ENCODE measurements at places on chromosomes 2 and 18.

DNA sequence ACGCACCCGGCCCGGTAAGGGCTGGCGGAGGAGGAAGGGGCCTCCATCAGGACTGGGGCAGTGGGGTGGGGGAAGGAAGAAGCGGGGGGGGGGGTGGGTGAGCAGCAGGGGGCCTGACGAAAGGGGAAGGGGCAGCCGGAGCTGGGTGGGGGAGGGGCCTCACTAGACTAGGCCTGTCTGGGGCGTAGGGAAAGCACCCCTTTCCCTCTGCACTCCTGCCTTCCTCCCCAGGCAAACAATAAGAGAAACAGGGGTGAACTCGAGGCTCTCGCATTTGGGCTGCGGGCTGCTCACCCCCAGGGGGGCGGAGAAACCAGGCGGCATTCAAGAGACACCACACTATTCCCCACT is 82.7 kb upstream of the POMC start:
- DNase-seq, result no peak

DNA sequence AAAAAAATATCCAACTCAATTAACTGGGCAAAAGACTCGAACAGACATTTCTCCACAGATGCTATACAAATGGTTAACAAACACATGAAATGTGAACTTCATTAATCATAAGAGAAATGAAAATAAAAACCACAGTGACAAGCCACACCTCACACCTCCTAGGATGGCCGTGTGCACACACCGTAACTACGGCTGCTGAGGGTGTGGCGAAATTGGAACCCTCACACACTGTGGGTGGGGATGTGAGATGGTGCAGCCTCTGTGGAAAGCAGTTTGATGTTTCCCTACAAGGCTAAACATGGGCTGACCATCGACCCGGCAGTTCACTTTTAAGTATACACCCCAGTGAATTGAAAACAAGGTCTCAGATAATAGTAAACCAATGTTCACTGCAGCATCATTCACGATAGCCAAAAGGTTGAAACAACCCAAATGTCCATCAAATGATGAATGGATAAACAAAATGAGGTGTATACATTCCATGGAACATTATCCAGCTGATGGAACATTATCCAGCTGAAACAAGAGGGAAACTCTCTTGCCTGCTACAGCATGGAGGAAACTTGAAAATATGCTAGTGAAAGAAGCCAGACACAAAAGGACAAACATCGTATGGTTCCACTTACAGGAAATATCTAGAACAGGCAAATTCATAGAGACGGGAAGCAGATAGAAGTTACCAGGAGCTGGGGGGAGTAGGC is 32.2 kb downstream of the ZAP70 start:
- no peak for DNase-seq

DNA sequence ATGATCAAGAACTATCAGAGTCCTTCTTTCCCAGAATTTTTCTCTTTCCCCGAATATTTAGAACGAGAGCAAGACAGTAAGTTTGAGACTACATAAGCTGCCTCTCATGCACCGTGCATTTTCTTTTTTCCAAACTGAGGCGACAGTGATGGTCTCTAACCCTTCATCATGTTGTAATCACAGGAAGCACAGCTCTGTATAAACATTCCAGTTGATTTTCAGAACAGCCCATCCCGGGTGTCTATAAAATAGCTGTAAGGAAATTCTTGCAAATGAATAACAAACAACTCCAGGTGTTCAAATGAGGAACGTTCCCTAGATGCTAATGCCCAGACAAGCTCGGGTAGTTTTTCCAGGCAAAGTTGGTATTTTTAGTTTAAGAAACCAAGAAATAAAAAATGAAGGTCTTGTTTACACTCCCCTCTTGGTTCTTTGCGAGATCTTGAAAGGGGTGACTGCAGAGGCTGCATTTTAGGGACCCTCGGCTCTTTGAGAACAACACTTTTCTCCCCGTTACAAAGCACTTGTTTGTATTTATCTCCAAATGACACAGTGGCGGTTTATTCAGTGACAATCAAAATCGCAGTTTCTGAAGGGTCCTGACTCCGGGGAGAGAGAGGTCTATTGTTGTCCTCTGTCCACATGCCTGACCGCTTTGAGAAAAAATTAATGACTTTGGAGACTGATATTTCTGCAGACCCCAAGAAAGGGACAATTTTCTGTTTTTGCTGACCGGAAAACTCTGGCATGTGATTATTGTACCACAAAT is 101.1 kb upstream of the NCK2 start:
- no peak for DNase-seq

DNA sequence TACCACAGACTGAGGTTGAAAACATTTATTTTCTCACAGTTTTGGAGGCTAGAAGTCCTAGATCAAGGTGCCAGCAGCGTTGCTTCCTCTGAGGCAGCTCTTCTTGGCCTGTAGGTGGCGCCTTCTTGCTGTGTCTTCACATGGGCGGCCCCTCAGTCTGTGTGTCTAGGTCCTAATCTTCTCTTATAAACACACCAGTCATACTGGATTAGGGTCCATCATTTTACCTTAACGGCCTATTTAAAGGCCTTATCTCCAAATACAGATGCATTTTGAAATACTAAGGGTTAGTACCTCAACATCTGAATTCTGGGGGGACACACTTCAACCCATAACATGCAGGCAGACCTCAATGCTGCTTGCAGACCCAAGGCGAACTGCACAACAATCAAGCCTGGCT is 4.4 kb upstream of the RMC1 start:
- peak; percentile 37 for DNase-seq

DNA sequence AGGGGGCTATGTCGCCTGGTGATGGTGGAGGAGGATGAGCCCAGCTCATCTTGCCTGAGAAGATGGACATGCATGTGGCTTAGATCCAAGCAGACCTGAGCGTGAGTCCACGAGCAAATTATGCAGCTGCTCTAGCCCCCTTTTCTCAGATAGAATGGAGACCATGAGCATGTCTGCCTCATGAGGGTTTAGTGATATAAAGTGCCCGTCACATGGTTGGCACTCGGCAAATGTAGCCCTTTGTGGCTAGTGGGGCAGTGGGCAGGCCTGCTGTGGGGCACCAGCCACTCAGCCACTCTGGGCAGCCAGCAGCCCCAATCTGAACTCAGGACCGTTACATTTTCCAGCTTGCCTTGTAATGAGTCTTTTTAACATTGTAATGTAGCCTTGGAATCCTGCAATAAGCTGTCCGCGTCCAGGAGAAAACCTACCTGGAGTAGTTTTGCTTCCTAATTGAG is 92.1 kb upstream of the HS6ST1 start:
- DNase-seq, result no peak

GRCh38 chr2:13542061-13542460 is 825.3 kb downstream of the TRIB2 start:
- DNase-seq, result no peak

DNA sequence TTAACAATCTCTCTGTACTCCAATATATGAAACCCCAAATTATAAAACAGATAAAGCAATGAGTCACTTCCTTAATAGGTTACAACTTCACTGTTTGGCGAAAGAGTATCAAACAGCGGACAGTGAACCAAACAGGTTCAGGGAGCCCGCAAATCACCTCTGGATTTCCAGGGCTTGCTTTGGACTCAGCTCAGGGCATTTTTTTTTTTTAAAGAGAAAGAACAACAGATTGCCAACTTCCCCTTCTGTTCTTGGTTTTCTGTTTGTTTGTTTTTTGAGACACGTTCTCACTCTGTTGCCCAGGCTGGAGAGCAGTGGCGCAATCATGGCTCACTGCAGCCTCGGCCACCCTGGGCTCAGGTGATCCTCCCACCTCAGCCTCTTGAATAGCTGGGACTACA is 52.7 kb downstream of the ABCB11 start:
- no peak for DNase-seq

- DNase-seq, result no peak
These were observed 24.1 kb upstream of the FZD7 start for GRCh38 chr2:202009581-202009980.

DNA sequence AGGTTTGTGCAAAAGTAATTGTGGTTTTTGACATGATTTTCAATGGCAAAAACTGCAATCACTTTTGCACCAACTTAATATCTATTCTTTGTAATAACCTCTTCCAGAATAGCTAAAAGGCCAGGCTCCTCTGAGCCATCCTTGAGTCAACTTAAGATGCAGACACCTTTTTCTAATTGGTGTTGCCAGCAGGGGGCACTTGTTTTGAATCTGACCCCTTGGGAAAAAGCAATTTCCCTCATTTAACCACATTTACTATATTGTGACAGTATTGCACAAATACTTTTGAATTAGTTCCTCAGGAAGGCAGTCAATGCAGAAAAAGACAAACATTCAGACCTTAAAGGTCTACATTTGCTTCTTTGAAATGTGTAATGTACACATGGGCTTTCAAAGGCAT is 78.6 kb upstream of the GALNT5 start:
- no peak for DNase-seq

DNA sequence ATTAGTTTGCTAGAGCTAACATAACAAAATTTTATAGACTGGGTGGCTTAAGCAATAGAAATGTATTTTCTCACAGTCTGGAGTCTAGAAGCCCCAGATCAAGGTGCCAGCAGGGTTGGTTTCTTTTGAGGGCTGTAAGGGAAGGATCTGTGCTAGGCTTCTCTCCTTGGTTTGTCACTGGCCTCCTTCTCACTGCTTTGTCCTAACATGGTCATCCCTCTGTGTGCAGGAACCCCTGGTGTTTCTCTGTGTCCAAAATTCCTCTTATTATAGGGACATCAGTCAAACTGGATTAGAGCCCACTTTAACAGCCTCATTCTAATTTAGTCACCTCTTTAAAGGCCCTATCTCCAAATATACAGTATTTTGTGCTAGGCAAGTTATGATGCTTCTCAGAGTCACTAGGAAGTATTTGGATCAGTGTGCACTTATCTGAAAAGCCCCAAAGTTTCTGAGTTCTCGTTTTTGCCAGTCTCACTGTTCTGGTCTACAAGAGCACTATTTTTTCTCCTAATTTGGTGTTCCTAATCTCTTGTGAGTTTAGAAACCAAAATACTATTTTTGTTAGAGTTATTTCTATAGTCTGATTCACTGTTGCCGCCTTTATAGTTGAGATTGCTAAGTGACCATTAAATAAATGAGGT is 29.0 kb downstream of the ZC3H6 start:
- DNase-seq, result no peak

DNA sequence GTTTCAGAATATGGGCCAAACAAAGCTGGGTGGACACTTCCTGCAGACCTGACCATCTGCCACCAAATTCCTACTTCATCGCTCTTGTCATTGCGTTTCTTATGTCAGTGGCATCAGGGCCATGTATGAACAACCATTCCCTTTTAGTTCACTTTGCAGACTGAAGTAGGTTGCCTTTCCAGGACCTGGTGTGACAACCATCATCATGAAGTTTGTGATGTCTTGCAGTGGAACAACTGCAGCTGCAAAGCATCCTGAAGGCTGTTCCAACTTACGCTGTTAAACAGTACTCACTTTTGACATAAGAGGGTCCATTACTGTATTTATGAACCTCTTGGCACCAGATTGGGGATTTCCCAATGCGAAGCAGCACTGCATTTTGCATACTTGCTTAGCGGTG is 511.6 kb downstream of the ARHGAP15 start:
- DNase-seq, result no peak

DNA sequence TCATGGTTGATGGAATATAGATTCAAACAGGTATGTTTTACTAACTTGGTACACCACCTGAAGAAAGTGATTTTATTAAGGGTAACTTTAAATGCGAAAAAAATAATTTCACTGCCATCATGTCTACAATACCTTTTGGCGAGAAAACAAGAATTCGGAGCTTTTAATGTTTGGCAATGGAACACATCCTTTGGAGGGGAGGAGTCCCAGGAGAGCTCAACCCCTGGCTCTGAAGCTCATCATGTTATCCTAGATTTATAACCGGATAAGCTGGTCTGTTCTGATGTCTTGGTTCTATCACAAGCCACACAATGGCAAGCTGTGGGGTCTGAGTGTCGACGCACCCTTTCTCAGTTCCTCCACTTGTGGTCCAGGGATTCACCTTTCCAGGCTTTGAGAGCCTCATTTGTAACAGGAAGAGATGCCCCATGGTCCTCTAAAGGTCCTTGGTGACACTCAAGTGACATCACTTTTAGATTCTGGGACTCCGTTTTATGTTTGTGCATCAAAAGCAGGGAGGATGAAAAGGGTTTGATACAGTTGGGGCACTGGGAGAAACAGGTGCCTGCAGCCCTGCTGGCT is 172.7 kb downstream of the BCL2 start:
- no peak for DNase-seq

DNA sequence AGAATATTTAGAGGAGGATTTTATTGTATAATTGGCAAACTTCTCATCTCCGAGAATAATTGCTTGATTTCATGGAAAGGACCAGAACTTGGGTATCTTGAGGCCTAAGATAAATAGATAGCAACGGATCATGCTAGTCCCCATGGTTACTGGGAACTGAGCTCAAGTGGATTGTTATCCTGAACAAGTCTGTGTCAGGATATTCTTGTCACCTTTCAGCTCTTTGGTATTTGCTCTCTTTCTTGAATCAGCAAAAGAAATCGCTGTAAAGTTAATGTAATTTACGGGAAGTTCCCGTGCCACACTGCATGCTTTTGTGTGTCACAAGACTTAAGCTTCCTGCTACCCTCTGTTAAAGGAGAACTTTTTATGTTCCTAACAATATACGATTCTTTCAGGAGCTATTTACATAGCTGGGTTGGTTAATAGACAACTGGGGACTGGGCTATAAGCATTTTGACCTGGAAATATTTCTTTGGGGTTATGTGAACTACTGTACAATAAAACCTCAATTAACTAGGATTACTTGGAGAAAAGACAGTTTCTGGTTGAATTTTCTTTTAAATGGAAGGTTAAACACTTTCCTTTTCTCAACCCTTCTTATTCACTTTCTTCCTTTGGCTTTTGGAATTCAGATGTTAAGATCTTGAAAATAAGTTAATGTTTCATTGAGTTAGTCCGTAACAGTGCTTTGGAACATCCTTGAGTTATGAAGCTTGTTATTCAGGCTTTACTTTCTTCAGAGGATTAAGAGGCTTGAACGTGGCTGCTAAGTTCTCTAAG is 151.2 kb downstream of the FMNL2 start:
- no peak for DNase-seq

- no peak for DNase-seq
These were observed 52.6 kb downstream of the RHBDD1 start for GRCh38 chr2:226888378-226888965.

- no peak for DNase-seq
These were observed 36.5 kb upstream of the HTR2B start for GRCh38 chr2:231161252-231161839.

DNA sequence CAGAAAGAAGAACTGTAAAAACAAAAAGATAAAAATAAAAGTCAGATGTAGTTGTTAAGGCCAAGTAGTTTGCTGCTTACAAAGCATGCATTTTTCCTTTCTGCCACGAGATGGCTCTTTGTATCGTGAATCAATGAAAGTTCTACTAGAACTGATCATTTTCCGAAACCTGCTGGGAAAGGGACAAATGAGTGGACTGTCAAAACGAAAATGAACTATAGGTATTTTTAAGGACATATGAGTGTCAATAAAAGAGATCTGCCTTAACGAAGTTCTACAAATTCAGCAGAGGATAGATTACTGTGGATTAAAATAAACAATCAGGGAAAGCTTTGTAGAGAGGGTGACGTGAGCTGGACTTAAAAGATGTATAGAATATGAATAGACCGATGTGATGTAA is 15.0 kb upstream of the ELOA2 start:
- DNase-seq, result no peak

GRCh38 chr2:11329776-11330175 is 14.7 kb downstream of the ROCK2 start:
- no peak for DNase-seq

GRCh38 chr2:159879051-159879604 is 81.1 kb upstream of the CD302 start:
- DNase-seq, result no peak

- DNase-seq, result no peak
These were observed 76.4 kb downstream of the SPATS2L start for GRCh38 chr2:200382874-200383273.
